Neural crest cell (in vitro differentiated cells): ENCODE measurements at places on chromosomes 3 and 15. TPM values are rescaled to one million over a fixed set of nuclear protein-coding genes. Genes with fewer than 3 reads are reported as not detected.

MUC13 gene
- not detected in 2 replicates for total RNA-seq

CA12 gene
- 1.1 TPM in 2 replicates for total RNA-seq

USF3 gene
- total RNA-seq = 18.3 and 19.7 TPM in 2 replicates

CPNE9 gene
- 0.48 and 1.3 TPM in 2 replicates for total RNA-seq

BBS4 gene
- total RNA-seq = 22.9 and 27.2 TPM in 2 replicates

FBLN2 gene
- total RNA-seq = 4.9 and 6.3 TPM in 2 replicates

RETNLB gene
- not detected in 2 replicates for total RNA-seq

DOCK3 gene
- total RNA-seq = 5.0 and 5.4 TPM in 2 replicates

PLEKHO2 gene
- total RNA-seq = 18.2 and 18.9 TPM in 2 replicates

KNG1 gene
- total RNA-seq = not detected in 2 replicates

SMARCC1 gene
- total RNA-seq = 281 and 308 TPM in 2 replicates

MCTP2 gene
- 0.25 and 0.35 TPM in 2 replicates for total RNA-seq

INTS14 gene
- total RNA-seq = 53.1 and 54.6 TPM in 2 replicates

UBL7 gene
- total RNA-seq = 43.7 and 50.1 TPM in 2 replicates

SEMA5B gene
- 48.8 and 57.3 TPM in 2 replicates for total RNA-seq

CELF6 gene
- total RNA-seq = 1.1 and 1.3 TPM in 2 replicates

AADACL2 gene
- total RNA-seq = not detected in 2 replicates

FANCD2OS gene
- total RNA-seq = not detected in 2 replicates

MLH1 gene
- total RNA-seq = 62.7 and 63.6 TPM in 2 replicates

SETMAR gene
- 39.4 and 41.9 TPM in 2 replicates for total RNA-seq

CFAP91 gene
- total RNA-seq = 7.0 TPM in 2 replicates

FAM107A gene
- total RNA-seq = 1.6 and 2.3 TPM in 2 replicates

PSMA4 gene
- total RNA-seq = 315 and 324 TPM in 2 replicates

FHIT gene
- 4.7 and 5.2 TPM in 2 replicates for total RNA-seq

KNL1 gene
- total RNA-seq = 33.4 and 35.3 TPM in 2 replicates

MIX23 gene
- total RNA-seq = 52.5 and 60.1 TPM in 2 replicates

USP4 gene
- 39.3 and 41.5 TPM in 2 replicates for total RNA-seq

TPRG1 gene
- total RNA-seq = 0.61 and 0.91 TPM in 2 replicates

ITIH1 gene
- total RNA-seq = not detected in 2 replicates

NPAP1 gene
- 0.23 and 0.30 TPM in 2 replicates for total RNA-seq

PFKFB4 gene
- total RNA-seq = 19.2 and 20.4 TPM in 2 replicates

KCNMB2 gene
- 0.32 and 0.84 TPM in 2 replicates for total RNA-seq

MESP2 gene
- total RNA-seq = 0.36 and 0.42 TPM in 2 replicates

SH3GL3 gene
- 0.91 and 1.4 TPM in 2 replicates for total RNA-seq
